ENCODE measurements at places on chromosomes 4 and X.

- peak; percentile 96 for DNase-seq
These were observed 47.7 kb downstream of the EVC start for GRCh38 chr4:5758741-5759140.

- DNase-seq = no peak
These were observed at the start of gene LOC101059915 for GRCh38 chrX:71667328-71668247. Gene LOC101059915 (plus strand): TSS chrX:71667546.

DNA sequence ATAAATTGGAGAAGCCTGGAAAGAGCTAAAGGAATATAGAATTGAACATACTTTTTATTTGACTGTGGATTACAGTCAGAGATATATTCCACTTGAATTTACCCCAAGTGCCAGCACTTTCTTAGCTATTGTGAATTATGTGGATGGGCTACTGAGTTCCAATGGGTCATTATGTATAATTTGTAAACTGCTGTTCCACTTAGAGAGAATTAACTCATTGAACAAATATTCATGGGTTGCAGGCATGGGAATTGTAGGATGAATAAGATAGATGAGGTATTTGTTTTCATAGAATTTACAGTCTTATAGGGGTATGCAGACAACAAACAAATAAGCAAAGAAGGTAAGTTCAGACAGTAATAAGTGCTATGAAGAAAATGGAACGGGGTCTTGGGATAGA is 195.7 kb downstream of the SHROOM3 start:
- peak; percentile 37 for DNase-seq

- DNase-seq = no peak
These were observed 235.4 kb downstream of the OR13H1 start for GRCh38 chrX:131779306-131779705.

- no peak for DNase-seq
These were observed 36.0 kb upstream of the NSUN7 start for GRCh38 chr4:40713798-40714197.

- DNase-seq = peak; percentile 86
These were observed 53.9 kb upstream of the SORBS2 start for GRCh38 chr4:185865901-185866328.

DNA sequence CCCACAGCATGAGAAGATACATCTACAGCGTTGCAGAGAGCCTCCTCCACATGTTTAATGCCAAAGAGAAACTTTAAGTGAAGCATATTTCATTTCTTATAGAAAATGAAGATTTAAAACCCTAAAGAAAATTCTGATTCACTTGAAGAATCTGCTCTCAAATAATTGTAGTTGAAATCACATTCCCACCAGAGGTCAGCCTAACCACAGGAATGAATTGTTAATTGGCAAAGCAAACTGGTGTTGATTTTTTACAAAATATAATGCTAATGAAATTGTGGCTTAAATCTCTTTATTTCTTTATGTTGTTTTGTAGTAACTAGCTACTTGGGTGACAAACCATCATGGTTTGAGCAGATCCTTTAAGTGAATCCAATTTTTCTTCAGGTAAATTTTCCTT is 31.1 kb upstream of the WDR17 start:
- DNase-seq = peak; percentile 33

- DNase-seq = no peak
These were observed 22.8 kb upstream of the ARHGAP24 start for GRCh38 chr4:85452058-85452731.

DNA sequence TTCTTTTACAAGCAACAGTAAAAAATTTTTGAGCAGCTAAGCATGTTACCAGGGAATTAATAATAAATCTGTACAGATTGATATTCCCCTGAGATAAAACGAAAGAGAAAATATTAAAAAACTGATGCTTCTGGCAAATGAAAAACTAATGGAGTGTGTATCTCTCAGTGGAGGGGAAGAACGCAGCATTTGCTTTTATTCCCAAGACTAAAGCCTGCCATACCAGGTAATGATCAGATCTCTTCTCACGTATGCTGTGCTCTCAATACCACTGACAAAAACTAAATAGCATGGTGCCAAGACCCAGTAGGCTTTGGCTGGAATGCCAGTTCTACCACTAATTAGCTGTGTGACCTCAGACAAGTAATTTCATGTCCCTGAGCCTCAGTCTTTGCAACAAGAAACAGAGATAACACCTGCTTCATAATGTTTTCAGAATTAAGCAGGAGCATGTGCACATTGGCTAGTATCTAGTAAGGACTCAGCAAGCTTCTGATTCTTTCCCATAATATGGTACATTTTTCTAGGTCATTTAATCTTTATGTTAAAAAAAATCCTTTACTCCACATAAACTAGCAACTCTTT is 179.6 kb downstream of the CENPC start:
- DNase-seq = no peak

DNA sequence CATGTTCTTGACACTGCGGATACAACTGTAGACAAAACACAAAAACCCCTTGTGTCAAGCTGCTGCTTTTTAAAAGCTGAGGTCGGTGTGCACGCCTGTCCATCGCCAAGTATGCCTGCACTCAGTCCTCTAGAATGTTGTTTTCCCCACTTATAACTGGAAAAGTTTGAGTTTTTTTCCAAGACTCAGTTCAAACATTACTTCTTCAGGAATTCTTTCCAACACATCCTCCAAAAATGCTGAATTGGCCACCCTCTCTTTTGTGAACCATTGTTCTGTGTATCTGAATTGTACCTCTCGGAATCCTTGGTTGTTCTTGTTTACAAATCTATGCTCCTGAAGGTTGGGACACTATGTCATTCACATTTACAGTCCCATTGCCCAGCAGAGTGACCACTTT is 94.6 kb downstream of the REELD1 start:
- peak; percentile 74 for DNase-seq

GRCh38 chr4:174320494-174321199 is 36.9 kb downstream of the CEP44 start:
- no peak for DNase-seq

DNA sequence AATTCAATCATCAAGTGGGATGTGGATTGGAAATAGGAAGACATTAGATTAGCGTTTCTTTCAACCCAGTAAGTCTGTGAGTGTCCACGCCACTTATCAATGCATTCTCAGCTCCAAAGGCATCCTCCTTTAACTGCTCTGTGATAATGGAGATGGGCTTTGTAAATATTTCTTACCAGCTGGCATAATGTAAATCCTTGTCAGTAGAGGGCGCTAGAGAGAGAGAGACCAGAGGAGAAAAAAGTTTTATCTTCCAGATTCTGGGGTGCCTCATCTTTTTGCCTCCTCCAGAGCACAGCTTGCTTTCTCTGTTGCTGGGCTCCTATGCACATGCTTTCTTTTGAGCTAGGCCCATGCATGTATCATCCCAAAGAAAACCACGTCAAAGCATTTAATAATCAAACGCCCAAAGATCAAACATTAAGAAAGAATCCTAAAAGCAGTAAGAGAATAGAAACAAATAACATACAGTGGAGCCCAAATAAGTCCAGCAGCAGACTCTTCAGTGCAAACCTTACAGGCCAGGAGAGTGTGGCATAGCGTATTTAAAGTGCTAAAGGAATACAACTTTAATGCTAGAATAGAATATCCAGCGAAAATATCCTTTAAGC is 9.6 kb upstream of the MTMR1 start:
- DNase-seq = no peak

GRCh38 chr4:124803026-124803425 is 90.5 kb upstream of the ANKRD50 start:
- no peak for DNase-seq

GRCh38 chr4:85565761-85566480 is 91.0 kb downstream of the ARHGAP24 start:
- peak; percentile 77 for DNase-seq

DNA sequence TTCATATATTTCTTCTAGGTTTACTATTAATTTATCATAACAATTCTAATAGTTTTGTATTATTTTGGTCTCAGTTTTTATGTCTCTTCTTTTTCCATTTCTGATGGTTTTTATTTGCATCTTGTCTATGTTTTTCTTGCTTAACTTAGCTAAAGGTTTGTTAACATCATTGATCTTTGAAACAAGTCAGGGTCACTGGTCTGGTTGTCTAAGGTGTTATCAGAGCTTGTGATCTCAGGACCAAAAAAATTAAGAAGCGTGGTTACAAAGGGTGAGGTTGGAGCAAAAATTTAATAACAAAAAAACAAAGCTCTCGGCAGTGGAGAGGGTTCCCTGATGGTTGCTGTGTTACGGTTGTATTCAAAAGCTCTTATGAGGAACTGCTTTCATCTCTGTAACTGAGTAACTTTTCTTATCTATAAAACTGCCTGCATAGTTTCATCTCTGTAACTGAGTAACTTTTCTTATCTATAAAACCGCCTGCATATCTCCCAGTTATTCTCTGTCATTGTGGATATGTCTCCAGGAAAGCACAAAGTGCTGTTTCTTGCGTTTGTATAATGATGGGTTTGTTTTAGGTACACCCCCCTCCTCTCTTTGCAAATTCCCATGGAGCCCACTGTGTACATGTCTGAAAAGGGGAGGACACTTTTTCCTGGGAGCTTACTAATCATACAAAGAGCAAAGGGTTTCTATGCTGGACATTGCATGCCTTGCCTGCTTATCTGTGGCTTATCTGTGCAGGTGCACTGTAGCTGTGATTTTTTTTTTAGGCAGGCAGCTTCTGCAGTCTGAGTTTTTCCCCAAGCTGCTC is 62.4 kb upstream of the UGT2B15 start:
- DNase-seq = no peak

GRCh38 chrX:12955882-12956703 is 18.8 kb upstream of the TMSB4X start:
- DNase-seq = peak; percentile 74

DNA sequence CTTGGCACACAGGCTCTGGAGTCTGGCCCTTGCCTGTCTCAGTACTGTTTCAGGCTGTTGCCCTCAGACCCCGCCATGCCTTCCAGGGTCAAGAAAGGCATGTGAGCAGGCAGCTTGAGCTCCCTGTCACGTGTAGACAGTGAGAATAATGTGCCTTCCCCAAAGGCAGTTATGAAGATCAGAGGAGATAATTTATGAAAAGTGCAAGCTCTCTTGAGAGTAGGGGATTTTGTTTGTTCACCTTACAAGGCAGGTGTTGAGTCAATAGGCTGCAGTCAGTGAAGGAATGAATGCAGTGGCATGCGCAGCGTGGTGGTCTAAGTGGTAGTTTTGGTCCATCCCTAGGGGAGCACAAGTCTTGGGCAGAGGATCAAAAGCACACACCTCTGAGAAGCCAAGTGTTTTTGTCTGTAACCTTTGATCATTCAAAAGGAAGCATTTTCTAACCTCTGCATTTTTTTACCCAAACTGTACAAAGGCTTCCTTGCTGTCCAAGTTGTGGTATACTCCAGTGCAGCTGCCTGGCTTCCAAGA is 14.4 kb downstream of the HADH start:
- no peak for DNase-seq

DNA sequence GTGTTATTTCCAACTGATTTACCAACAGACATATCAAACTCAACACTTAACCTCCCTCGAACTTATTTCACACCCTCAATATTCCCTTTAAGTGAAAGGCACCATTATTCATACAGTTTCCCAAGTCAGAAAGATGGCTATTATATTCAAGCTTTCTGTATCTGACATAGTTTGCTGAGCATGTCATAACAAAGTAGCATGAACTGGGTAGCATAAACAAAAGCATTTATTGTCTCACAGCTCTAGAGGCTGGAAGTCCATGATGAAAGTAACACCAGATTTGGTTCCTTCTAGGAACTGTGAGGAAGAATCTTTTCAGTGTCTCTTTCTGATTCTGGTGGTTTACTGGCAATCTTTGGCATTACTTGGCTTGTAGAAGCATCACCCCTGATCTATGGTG is 1388.6 kb downstream of the TECRL start:
- no peak for DNase-seq

DNA sequence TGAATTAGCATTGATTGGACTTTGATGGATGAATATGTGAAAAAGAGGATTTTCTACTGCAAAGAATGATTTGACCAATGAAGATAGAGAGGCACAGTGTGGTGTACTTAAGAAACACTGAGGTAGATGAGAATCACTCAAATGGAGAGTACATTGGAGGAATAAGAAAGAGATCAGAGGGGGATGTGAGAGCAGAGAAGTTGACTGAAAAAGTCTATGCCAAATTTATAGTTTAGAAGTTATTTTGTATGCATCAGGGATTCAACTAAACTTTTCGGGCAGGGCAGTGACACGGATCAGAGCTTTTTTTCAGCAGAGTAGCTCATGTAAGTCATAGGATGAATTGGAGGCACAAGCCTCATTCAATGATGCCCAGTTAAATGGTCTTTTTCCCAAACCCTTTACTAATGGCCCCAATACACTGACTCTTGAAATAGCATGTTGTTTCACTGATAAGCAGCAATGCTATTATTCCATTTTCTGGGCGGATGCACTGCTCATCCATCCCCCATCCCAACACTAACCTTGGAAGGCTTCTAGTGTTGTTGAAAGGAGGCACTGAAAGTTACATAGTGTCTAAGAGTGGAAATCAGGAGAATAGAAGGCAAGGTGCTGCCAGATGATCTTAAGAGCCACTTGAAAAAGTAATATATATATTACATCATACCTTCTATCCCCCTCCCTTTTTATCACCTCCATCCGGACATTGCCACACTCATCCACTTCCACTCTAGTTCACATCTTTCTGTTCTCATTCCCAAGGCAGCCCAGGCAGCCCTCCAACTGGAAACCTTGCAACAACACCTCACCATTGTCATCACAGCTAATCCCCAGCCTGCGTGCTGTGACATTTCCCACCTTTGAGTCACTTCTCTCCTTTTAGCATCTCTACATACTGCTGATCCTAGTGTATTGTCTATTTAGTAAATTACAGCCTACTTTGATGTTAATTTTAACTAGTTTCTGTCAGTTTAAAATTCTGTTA is 46.1 kb downstream of the ARHGAP24 start:
- no peak for DNase-seq

GRCh38 chr4:93788712-93789111 is 39.8 kb upstream of the ATOH1 start:
- no peak for DNase-seq

GRCh38 chrX:66002824-66003680 is 36.8 kb downstream of the VSIG4 start:
- no peak for DNase-seq

- DNase-seq = no peak
These were observed 23.6 kb downstream of the ANTXR2 start for GRCh38 chr4:80049402-80049801.

DNA sequence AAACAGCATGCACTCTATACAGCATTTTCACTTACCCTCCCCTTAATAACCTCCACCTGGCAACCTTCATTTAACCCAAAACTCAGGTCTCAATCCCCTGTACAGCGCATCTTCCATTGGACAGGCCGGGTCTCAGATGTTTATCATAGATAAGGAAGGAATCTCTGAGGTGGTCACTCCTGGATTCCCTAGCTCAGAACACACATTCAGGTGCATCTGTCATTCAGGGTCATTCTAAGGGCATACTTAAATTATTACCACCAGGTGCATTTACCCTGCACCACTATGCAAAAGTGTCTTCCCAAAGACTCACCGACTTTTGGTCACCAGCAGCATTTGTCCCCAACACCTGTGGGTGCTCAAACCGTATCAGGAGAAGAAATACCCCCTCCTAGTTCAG is 144.2 kb downstream of the RELL1 start:
- DNase-seq = no peak

- peak; percentile 74 for DNase-seq
These were observed 1673.8 kb upstream of the AGA start for GRCh38 chr4:179116011-179116410.

GRCh38 chrX:19440713-19441112 is 74.6 kb downstream of the MAP3K15 start:
- peak; percentile 39 for DNase-seq

Measured in astrocyte (in vitro differentiated cells and primary cell).